Hematopoietic multipotent progenitor cell treated with erythropoietin and hydrocortisone succinate and interleukin-3 and kit ligand, for 6 days (in vitro differentiated cells): ENCODE measurements at places on chromosomes 11 and 22.

GRCh38 chr22:49480896-49481658, 346.6 kb downstream of the BRD1 start:
- no peak for DNase-seq

DNA sequence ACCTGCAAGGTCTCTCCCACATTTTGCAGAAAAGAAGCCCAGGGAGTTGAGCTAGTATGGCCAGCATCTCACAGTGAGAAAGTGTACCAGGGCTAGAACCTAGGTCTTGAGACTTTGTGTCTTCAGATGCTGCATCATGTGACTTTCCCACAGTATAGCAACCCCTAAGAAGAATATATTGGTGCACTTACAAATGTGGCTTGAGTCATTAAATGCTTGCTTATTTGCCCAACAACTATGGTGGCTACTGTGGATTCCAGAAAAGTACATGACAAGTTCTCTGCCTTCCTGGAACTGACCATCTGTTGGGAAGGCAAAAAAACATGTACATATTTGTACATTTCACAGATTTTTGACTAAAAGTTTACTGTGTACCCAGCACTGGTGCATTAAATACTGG, 55.0 kb downstream of the POLD3 start:
- DNase-seq = no peak

GRCh38 chr11:67384851-67385366, 6.9 kb upstream of the RAD9A start:
- peak; percentile 67 for DNase-seq

DNA sequence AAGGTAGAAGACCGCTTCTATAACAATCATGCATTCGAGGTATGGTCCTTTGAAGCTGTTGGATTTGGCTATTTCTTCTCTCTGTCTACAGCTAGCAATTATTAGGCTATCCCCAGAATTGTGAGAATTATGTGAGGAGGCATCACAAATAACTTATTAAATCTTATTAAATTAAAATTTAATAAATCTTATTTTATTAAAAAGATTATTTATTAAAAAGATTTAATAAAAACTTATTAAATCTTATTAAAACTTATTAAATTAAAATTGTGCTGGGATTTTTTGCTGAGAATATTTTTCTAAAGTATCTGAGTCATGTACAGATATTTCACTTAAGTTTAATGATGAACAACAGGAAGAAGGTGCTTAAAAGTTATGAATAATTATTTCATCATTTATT, 7.7 kb downstream of the SPA17 start:
- no peak for DNase-seq

GRCh38 chr11:13667245-13667644, 1.2 kb upstream of the FAR1 start:
- DNase-seq = no peak

DNA sequence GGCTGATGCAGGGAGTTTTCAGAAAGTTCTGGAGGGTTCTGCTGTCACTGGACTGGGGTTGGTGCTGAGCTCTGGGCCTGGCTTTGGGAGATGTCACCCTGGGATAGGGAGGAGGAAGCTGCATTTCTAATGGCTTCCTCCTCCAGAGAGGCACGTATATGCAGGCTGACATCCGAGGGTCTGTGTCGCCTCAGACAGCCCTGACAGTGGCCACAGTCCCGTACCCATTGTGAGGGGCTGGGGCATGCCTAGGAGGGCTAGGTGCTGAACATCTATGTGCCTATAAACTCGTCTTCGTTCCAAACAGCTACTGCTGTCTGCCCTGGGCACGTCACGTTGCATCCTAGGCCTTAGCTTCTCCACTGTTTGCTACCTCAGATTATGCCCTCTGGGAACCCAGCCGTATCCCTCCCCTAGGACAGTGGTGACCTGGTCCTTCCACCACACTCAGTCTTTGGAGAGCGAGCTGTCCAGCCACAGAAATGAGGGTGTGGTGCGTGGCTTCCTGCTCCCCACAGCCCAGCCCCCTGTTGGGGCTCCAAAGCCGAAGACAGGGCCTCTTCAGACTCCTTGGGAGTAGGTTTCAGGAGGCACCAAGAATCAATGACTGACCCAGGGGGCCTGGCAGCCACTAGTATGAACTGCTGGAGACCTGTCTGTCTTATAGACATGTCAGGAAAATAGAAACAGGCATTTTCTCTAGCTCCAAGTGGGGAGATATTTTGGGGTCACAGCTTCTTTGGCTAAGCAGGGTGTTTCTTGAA, 26.4 kb downstream of the ADAMTS15 start:
- no peak for DNase-seq

DNA sequence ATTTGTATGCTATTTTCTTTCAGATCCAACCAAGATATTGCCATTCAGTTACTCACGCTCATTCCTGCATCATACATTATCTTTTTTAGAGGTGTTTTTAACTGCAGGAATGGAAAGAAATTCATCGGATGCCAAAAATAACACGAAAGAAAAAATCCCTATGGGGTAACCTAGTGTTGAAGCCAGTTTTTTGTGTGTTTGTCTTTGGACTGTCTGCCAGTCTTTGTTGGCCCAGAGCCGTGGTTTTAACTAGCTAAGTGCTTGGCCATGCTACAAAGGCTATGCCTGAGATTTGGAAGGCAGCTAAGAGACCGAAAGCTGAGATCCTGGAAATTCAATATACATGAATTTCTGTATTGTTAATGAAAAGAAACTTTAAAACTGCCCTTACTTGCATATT, 309.8 kb upstream of the CNTN5 start:
- DNase-seq = no peak

DNA sequence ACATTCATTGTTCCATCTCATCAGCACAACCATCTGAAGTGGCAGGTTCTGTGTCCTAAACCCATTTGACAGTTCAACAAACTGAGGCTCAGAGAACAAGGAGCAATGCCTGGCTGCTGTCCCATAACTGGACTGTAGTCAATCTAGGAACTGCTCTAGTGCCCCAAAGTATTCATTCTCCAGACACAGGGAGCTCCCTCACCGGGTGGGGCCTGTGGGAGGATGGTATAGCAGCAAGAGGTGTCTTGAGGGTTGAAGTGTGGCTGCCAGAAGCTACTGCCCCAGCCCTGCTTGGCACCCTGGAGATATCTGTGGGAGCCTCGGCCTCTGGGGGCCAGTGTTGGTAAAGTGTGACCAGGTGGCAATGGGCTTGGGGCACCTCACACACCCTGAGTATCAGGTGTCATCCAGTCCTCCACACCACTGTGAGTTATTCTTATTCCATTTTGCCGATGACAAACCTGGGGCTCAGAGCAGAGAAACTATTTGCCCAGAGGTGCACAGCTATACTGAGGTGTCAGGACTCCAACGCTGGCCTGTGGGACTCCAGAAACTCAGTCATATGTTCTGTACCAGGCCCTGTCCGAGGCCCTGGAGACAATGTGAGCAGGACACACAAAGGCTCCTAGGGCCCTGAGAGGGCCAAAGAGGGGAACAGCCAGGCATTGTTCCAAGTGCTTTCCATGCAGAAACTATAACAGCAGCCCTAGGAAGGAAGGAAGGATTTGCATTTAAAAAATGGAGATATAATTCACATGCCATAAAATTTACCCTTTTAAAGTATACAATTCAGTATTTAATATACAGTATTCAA, 46.0 kb upstream of the KLHL35 start:
- peak; percentile 54 for DNase-seq

GRCh38 chr11:3684819-3685172, 13.6 kb upstream of the CHRNA10 start:
- peak; percentile 72 for DNase-seq

GRCh38 chr22:21697880-21698279, 32.1 kb downstream of the PPIL2 start:
- DNase-seq = no peak

GRCh38 chr22:32615874-32616564, 141.4 kb downstream of the FBXO7 start:
- no peak for DNase-seq

- DNase-seq = no peak
Measured at GRCh38 chr11:125101596-125101995, 9.8 kb downstream of the TMEM218 start.

- DNase-seq = no peak
Measured at GRCh38 chr22:46043339-46043738, 66.4 kb upstream of the WNT7B start.

DNA sequence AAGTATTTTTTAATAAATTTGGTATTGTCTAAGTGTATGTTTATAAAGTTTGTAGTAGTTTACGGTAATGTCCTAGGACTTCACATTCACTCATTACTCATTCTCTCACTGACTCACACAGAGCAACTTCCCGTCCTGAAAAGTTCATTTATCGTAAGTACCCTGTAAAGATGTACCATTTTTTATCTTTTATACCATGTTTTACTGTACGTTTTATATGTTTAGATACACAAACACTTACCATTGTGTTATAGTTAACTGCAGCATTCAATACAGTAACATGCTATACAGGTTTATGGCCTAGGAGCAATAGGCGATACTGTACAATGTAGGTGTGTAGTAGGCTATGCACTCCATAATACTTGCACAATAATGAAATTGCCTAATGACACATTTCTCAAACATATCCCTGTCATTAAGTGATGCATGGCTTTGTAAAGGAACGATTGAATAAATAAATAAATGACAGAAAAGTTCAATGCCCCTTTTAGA, 12.5 kb upstream of the CARD18 start:
- no peak for DNase-seq

GRCh38 chr11:57903441-57904123, 120.1 kb upstream of the OR9Q1 start:
- peak; percentile 67 for DNase-seq

- DNase-seq = no peak
Measured at GRCh38 chr11:114208377-114208776, 87.8 kb upstream of the NNMT start.

- DNase-seq = no peak
Measured at GRCh38 chr11:70105755-70106571, 27.8 kb downstream of the ANO1 start.

- DNase-seq = no peak
Measured at GRCh38 chr11:10410844-10411200, 44.2 kb upstream of the AMPD3 start.

DNA sequence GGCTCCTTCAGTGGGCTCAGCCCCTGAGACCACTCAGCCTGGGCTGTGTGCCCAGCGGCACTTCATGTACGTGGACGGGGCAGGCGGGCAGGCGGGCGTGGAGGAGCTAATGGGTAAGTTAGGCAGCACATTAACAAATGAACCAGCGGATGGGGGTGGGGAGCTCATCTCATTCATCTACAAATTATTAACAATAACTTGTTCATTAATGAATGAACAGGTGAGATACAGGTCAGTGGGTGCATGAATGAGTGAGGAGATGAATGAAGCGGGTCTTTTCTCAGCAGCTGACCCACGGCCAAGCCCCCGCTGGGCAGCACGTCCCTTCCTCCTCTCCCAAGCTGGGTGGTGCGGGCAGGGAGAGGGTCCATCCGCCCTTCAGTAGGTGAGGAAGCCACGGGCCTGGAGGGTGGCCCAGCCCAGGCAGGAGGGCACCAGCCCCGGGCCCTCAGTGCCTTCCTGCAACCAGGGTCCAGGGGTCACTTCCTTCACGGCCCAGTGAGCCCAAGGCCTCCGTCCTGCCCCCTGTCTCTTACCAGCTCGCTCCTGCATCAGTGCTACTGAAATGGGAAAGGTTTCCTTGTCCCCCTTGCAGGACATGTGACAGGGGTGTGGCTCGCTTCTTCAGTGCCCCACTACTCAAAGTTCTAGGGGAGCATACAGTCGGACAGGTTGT, 60.5 kb upstream of the KCNQ1OT1 start:
- no peak for DNase-seq

DNA sequence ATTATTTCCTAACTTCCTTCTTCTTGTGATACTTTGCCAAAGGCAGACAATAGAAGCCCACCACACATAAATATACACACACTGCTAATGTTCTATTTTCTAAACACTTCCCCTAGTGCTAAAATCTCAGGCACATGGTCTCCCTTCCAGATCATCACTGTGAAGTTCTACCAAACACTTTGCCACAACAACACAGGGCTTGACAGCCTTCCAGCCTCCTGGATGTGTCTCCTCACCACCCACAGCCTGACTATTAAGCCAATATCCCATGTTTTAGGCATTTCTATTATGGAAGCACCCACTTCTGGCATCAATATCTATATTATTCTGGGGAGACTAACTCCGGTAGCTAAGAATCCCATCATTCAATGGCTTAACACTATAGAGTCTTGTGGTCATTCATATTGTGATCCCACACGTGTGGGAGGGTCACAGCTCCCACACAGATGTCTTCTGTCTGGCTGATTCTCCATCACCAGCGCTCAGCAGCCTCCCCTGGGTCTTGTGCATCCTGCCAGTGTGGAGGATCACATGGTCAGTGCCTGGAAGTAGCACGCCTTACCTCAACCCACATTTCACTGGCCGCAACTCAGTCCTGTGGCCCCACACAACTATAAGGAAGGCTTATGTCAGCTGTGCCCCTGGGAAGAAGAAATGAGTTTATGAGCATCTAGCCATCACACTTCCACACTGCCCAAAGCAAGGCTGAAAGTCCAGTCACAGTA, 29.0 kb downstream of the SPATA19 start:
- DNase-seq = no peak

DNA sequence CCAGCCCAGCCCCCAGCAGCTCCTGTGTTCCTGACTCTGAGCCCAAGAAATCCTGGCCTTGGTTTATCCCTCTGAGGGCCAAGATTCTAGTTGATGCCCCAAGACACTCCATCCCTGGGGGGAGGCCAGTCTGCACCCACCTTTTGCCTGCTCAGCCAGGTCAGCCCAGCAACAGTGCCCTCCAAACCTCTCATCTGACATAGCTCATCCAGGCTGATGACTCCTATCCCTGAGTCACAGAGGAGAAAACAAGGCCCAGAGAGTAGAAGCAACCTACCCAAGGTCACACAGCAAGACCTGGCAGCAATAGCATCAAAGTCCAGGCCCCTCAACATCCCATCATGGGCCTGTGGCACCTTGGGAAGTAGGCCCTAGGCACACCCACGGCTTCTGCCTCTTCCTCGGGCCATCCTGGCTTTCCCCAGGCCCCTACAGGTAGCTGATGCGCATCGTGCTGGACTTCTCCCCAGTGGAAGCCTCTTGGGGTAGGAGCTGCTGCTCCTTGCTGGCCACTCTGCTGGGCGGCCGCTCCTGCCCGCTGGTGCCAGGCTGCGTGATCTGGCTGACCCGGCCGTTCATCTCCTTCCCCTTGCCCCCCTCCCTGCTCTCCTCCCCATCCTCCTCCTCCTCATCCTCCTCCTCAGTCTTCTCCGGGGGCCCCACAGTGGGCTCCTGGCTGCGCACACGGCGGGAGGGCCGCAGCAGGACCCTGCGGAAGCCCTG, 6.0 kb downstream of the SSTR3 start:
- DNase-seq = no peak
